MG63 (cell line): ENCODE measurements at places on chromosomes 13 and 19. TPM values are rescaled to one million over a fixed set of nuclear protein-coding genes. Genes with fewer than 3 reads are reported as not detected.

The RNF17 gene
- not detected in 2 replicates for total RNA-seq

The FAAP24 gene
- total RNA-seq, result 7.2 and 14.8 TPM in 2 replicates

The ZNF66 gene
- 1.8 and 2.1 TPM in 2 replicates for total RNA-seq

The RXFP2 gene
- 1.9 and 6.6 TPM in 2 replicates for total RNA-seq

The SIGLEC7 gene
- total RNA-seq, result not detected in 2 replicates

The TLE2 gene
- total RNA-seq, result 1.5 and 4.1 TPM in 2 replicates

The NKG7 gene
- total RNA-seq, result not detected in 2 replicates

- no peak for DNase-seq
Measured at GRCh38 chr13:110236831-110237261, 70.1 kb downstream of the COL4A1 start.

GRCh38 chr19:1933942-1934341, 7.0 kb upstream of the CSNK1G2 start:
- no peak for DNase-seq

DNA sequence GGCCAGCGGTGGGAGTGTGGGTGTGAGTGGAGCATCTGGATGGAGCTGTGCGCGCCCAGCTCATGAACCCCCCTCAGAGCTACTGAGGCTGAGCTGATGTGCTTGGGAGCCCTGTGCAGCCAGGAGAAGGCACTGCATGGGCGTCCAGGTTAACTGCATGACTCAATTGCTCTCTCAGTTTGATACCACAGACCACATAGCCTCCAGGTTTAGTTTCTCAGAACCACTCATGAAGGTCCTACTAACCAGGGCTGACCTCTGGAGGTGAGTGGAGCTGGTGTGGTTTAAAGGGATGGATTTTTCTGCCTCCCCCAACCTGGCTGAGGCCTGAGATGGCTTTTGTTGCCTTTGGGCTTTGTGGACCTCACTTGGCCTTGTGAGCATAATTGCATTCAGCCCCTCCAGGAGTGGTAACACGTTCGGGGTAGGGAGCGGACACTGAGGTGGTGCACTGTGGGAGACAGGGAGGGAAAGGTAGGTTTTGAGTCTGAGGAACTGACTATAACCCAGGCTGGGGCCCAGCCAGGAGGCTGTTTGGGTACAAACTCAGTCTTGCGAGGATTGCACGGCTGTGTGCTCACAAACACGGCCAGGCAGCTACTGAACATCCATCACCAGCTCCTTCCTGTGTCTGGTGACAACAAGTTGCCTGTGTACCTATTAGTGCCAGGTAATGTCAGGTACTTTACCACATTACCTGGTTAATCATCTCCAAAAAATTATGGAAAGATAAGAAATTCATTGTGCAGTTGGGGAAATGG, 97.5 kb downstream of the RGCC start:
- DNase-seq, result no peak

DNA sequence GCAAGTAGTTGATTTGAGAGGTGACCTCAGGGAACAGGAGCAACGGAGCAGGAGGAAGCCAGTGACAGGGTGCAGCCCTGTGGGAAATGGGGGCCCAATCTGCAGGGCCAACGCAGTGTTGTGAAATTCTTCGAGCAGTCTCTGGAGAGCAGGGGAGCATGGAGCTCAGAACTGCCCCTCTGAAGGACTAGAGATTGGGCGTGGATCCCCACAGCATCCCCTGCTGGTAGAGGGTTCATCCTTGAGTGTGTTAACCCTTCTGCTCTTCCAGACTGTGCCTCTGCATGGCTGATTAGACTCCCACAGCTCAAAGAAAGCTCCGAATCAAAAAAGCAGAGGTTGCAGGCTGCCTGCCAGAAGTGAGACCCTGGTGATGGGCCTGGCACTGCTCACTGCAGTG, 77.9 kb upstream of the UQCRFS1 start:
- no peak for DNase-seq

GRCh38 chr19:16076958-16077611, 790 bp downstream of the TPM4 start:
- peak; percentile 77 for DNase-seq

DNA sequence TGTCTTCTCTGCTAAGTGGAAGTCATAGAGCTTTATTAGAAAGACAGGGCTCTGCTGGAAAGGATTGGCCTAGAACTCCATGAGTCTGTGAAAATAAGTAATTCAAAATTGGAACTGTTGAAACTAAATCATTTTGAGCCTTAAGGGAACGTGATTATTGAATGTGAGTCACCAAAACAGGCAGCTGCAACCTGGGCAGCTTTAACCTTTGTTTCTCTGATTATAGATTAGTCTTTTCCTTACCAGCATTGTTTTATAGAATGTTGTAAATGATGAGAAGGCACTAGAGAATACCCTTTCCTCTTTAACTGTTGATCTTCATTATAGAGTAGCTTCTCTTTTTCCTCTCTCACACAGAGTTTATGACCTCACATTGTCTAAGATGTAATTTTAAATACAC, 638.8 kb upstream of the SLITRK6 start:
- no peak for DNase-seq

GRCh38 chr13:93183302-93183701, 43.3 kb upstream of the GPC6 start:
- no peak for DNase-seq

GRCh38 chr19:38850436-38850975, 720 bp upstream of the HNRNPL start:
- no peak for DNase-seq

GRCh38 chr13:76048675-76049375, 412.7 kb downstream of the LMO7 start:
- DNase-seq, result no peak

DNA sequence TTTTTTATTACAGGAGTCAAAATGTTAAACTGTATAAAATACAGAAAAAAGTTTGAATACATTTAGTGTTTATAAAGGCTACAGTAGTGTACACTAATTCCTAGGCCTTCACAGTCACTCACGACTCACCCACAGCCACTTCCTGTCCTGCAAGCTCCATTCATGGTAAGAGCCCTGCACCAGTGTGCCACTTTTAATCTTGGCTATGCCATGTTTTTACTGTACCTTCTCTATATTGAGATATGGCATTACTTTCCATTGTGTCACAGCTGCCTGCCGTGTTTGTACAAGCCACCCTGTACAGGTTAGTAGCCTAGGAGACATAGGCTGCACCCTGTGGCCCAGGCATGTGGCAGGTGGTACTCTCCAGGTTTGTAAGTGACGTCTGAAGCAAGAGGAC, 32.1 kb downstream of the C1QTNF9 start:
- DNase-seq, result peak; percentile 46

DNA sequence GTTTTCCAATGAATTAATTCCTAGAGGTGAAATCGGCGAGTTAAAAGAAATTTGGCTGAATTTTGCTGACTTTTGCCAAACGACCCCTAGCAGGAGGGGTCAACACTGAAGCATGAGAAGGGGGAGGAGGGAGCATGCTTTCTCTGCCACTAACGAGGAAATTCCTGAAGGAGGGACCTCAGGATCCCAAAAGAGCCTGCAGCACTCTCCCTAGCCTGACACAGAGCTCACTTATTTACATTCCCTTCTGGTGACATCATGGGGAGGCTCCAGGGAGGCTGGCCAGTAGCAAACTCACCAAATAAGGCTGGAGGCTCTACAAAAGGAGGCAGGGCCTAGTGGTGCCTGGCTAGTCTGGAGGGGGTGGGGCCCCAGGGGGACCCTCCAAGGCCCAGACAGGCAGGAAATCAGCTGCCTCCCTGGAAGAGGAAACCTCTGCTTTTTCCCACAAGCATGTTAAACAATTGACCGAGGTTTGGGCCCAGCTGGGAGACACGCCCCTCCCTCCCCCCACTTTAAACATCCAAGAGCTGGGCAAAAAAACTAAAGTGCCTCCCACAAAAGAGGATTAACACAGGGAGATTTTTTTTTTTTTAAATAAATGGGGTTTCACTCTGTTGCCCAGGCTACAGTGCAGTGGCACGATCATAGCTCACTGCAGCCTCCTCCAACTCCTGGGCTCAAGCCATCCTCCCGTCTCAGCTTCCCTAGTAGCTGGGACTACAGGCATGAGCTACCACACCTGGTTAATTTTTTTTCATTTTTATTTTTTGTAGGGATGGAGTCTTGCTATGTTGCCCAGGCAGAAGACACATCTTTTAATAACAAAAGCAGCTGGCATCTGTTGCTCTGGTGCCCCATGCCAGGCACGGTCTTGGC, 2.1 kb downstream of the DAPK3 start:
- peak; percentile 92 for DNase-seq

DNA sequence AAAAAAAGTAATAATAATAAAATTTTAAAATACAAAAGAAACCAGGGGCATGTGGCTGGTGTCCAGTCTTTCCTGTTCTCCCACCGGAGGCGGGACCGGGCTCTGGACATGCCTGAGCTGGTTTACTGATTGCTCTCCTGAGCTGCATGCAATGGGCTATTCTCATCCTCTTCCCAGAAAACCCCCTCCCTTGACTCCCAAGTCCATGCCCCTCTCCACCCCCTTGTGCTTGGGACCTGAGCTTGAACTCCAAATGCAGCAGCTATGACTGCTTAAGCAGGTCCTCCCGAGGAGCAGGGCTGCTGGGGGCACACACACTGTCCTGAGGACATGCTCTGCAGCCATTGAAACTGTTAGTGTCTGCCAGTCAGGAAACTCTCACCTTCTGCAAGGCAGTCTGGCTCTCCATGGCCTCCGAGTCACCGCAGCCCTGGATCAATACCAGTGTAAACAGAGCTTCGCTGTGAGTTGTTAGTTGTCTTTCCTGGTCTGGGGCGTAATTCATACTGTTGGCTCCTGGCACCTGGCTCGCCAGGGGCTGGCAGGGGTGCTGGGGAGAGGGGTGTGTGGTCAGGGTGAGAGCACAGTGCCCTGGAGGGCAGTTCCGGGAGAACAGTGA, 41.6 kb upstream of the CHST8 start:
- DNase-seq, result no peak

- DNase-seq, result no peak
Measured at GRCh38 chr13:32423592-32423991, 4.3 kb downstream of the N4BP2L1 start.

- DNase-seq, result no peak
Measured at GRCh38 chr13:59259165-59260000, 904.3 kb downstream of the DIAPH3 start.

DNA sequence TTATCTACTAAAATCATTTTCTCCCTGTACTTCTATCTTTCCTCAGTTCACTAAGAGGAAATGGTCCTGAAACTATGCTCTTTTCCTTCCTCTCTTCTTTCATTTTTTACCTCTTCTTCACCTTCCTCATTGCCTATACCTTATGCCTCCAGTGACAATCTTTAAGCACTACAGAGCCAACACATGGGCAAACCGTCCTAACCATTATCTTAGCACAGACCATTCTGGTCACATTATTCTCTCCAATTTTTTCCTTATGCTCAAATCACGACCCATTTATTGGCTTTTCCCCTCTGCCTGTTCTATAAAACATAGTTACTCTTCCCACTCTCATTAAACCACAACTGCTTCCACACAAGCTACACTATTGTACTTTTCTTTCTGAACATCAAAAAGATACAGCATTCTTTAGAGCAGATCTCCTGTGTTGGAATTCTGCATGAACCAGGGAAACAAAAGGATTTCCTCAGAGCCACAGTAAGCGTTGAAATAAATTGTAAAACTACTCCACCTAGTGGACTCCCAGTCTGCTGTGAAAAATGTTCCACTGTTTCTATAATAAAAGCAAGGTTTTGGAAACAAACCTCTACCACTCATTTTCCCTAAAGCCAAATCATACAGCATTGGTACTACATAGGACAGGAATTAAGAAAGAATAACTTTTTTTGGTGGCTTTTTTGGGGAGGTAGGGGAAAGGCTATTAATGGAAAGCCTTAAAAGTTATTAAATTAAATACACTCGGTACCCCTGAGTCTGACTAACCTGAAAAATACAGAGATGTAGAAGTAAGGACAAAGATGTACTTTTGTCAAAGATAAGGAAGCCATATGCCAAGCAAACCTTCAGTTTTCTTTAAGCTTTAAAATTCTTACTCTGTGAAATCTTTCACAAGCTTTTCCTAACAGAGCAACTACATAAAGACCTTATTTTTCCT, 19.5 kb downstream of the NUFIP1 start:
- no peak for DNase-seq

DNA sequence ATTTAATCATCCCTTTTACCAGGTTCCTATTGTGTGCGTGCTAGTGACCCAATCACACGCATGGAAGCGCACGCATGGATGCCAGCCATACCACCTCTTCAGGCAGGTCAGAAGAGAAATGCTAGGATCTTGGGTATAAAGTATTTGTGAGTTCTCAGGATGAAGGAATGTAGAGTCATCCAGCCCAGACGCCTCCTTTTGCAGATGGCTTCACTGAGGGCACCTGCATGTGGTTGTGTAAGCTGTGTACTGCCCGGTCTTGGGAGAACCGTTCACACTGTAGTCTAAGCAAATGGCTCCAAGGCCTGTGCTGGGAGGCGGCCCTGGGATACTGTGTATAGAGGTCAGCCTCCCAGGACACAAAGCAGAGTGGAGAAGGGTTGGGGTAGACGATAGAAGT, 7.5 kb downstream of the ARHGEF7 start:
- DNase-seq, result no peak

DNA sequence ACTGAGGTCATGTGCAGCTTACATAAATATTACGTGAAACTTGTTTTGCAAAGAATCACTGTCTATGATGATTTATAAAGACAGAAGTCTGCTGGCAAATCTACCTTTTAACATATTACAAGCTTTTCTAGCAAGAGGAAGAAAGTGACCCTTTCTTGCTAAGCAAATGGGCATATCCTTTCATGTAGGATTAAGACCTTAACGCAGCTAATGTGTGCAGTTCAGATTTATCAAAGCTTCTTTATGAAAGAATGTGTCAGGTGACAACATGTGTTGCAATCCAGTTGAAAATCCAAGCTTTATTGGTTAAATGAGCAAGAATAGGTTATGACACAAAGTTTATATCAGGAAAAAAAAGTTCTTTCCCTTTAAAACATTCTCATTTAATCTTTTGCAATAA, 115.6 kb upstream of the NBEA start:
- DNase-seq, result no peak
